ENCODE measurements at places on chromosomes 2 and 18. TPM values are rescaled to one million over a fixed set of nuclear protein-coding genes. Genes with fewer than 3 reads are reported as not detected.

DNA sequence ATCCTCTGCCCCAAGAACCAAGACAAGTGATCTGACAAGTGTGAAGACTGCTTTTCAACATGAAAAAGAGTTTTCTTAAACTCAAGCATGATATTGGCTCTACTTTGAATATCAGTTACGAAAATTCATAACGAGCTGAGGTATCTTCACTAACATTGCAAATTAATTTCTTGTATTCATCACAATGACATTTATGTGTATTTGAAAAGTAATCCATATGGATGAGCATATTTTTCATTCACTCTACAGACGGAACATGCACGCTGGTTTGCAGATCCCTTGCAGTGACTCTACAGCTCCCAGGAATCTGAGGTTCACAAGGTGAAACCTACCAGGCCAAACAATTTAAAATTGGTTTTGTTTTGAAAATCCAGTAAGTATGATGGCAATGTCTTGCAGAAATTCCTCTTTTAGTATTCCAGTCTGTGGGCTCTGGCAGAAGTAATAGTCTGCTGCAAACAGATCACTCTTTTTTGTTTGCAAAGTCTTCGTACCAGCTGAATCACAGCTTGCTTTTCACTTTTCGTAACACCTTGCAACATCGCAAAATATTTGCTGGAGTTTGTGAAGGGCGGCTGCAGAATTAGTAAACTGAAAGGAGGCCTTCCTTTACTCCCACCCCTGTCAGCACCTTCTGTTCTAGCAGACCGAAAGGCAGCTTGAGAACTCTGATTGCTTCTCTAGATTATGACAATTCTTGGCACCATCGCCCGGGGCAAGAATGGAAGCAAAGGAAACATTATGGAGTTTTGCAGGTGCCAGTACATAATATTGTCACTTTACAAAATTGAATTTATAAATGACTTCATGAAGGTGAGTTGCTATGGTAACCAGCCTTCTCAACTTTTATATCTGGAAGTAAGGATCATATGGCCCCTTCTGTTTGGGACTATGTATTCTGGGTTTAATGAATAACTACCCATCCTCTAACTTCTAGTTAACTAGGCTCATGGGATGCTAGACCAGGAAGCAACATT is 168.7 kb downstream of the TMEM247 start:
- no peak for DNase-seq

DNA sequence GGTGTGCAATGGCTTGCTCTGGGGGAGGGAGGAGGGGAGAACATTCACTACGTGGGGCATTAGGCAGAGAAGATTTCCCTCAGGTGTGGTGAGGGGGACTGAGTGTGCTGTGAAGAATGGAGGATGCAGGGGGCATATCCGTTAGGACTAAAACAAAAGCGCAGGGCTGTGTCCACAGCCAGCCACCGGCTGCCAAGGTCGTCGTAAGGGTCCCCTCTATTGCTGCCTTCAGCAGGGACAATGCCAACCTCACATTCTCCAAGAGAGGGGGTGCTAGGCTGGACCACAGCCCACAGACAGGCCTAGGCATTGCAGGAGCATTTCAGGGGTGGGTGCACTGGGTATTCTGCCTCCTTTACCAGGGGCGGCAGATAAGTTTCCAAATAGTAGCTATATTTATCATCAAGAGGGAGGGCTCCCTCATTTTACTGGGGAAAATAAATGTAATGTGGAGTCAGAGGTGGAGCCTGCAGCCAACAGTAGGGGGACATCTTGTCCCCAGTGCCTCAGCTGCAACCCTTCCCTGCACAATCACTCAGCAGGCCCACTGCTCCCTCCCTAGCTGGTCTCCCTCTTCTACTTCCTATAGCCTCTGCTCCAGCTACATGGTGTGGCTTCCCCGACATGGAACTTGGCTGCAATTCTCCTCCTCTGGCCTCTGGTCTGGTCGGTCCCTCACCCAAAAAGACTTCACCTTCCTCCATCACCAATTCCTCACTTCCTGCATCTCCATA is 74.9 kb upstream of the OTOF start:
- DNase-seq: no peak

- DNase-seq: no peak
Measured at GRCh38 chr2:38539086-38539485, 63.6 kb downstream of the HNRNPLL start.

- no peak for DNase-seq
Measured at GRCh38 chr2:28407131-28407975, 14.7 kb downstream of the FOSL2 start.

DNA sequence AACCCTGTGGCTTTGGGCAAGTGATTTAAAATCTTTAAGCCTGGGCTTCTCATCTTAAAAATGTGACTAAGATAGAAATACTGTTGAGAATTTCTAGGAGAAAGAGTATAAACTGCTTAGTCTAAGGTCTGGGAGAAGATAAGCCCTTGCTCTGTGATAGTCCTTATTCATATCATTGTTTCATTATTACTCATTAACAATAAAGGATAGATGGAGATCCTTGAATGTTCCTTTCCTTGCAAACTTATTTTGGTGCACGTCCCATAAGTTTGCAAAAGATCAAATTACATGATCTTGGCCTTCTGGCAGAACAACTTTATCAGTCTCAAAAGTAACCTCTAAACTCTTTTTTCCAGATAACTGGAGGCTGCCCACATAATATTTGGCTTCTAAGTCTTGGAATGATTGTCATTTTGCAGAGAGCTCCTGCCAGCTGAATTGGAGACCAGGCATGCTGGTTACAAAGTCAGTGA is 138.3 kb downstream of the FAM124B start:
- DNase-seq: no peak

DNA sequence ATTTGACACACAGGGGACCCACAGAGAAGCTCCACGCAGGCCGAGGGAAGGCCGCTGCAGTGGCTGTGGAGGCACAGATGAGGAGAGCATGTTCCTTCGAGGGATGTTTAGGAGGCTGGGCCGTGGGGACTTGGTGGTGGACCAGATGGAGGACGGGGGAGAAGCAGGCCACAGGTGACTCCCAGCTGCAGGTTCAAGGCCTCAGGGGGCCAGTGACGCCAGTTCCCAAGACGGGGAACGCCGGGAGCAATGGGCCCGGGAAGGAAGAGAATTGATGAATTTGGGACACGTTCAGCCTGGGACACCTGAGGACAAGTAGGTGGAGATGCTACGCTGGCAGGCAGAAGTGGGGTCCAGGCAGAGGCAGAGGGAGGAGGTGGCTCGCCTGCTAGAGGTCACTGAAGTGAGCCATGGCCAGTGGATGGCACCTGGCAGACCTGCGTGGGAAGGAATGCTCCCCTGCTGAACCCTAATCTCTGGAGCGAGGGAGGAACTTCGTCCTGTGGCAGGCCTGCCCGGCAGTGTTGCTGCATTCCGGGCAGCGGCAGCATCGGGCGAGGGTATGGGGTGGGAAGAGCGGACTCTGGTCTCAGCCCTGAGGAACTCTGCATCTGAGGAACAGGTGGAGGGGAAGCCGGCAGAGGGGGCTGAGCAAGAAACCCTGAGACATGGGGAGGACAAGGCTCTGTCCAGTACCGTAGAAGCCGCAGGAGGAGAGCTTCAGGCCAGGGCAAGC is 25.2 kb upstream of the HPCAL1 start:
- peak; percentile 70 for DNase-seq

DNA sequence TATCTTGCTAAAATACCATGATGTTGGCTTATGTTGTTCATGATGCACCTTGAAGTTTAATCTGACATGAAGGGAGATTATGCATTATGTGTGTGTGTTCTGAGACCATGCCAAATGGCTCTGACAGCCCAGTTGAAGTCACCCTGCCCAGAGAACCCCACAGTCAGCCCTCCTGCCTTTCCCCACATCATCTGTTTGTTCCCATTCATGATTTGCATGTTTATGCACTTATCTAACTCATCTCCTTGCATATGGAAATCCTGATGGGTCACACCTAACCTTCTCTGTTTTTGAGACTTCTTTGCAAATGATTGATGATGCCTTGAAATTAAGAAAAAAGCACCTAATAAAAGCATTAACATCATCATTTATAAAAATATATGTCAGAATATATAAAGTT is 752.2 kb downstream of the GALR1 start:
- no peak for DNase-seq

DNA sequence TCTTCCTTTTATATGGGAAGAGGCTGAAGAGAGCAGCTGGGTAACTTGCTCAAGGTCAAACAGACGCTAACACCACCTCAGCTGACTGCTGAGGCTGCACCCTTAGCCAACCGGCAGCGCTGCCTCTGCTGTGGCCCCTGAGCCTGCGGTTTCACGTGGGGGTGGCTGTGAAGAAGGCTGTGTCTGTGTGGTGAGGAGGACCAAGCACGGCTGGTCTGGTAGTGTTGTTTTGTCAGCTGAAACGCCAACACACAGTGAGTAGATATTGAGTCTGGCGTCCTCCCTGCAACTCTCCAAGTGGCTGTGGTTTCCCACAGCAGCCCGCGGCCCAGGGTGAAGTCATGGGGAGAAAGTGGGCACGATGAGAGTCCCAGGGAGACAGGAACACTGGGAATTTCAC is 69.6 kb downstream of the THNSL2 start:
- DNase-seq: no peak

GRCh38 chr2:194826241-194826640 is 830.8 kb upstream of the SLC39A10 start:
- peak; percentile 66 for DNase-seq

GRCh38 chr2:232502911-232503808 is 15.5 kb upstream of the ECEL1 start:
- DNase-seq: no peak

DNA sequence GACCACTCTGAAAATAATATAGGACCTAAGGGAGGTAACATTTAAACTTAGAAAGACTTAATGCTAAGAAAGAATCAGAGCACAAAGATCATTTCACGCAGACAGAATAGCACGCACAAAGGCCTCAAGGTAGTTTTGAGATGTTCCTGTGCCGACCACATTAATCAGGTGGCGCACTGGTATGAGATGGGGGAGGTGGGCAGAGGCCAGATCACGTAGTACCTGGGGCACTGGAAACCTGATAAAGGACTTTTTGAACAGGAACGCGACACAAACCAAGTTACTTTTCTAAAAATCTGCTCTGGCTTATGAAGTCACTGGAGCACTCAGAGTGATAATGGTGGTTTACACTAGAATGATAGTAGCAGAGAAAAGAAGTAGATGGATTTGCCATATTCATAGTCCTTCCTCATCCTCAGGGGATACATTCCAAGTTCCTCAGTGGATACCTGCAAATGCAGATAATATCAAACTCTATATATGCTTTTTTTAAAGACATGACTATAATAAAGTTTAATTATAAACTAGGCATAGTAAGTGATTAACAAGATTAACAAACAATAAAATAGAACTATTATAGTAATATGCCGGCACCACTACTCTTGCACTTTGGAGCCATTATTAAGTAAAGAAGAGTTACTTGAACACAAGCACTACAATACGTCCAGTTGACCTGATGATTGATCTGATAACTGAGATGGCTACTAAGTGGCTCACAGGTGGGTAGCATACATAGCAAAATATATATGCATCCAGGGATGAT is 42.6 kb upstream of the CDCA7 start:
- DNase-seq: no peak

Gene REG1B
- not detected for total RNA-seq

Gene DPY30
- 61.0 TPM for total RNA-seq

Gene DSG1
- not detected for total RNA-seq

Gene GPR45
- not detected for total RNA-seq

Gene SLC9A4
- 7.6 TPM for total RNA-seq

Gene KLHL41
- not detected for total RNA-seq
